ENCODE measurements at places on chromosomes 3 and 15.
A peak's percentile ranks its signal among the peaks of the same experiment; 100 is the strongest.

DNA sequence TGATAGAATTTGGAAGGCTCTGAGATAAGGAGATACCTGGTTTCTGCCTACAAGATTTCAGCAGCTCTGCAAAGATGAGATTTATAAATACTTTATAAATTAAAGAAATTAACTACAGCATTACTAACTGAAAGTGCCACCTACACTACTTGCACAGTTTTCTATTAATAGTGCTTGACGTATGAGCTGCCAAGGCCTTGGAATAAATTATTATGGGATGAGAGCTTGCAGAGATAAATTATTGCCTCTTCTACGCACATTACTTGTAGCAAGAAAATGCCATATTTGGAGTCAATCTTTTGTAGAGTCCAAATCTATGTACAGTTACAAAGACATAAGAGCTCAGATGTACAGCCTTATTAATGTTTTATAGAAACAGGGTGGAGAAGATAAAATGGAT lies 89.1 kb downstream of the BCHE start:
- no peak for DNase-seq

DNA sequence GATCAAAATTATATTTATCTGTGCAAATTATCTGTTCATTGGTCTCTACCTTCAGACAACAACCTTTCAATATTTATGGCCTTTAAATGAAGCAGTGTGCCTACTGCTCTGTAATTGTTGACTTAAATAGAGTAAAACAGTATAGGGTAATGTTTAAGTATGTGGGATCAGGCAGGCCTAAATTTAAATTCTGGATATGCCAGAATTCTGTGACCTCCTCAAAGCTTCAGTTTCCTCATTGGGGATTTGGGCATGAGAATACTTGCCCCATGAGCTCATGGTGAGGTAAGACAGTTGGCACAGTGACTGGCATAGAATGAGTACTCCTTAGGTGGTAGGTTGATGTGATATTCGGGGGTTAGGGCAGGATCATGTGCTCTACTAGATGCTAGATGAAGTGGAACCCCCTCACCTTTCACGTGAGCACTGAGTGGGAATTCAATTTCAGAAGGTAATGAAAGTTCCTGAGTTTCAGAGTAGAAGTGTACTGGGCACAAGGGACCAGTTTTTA lies 14.9 kb downstream of the ARL8B start:
- no peak for DNase-seq

GRCh38 chr15:27743638-27744037 lies 355.5 kb downstream of the OCA2 start:
- no peak for DNase-seq

- no peak for DNase-seq
Observed at GRCh38 chr3:4570840-4571621, 77.9 kb downstream of the ITPR1 start.

- no peak for DNase-seq
Observed at GRCh38 chr15:75125935-75126334, 75.7 kb upstream of the C15orf39 start.

- DNase-seq: peak; percentile 56
Observed at GRCh38 chr15:83653639-83654378, at the start of gene ADAMTSL3. Gene ADAMTSL3, plus strand, starts transcription at chr15:83654123. Its CDS starts 1,639 bp downstream, at chr15:83655762.

GRCh38 chr3:123279121-123279520 lies 77.4 kb downstream of the SEC22A start:
- no peak for DNase-seq

DNA sequence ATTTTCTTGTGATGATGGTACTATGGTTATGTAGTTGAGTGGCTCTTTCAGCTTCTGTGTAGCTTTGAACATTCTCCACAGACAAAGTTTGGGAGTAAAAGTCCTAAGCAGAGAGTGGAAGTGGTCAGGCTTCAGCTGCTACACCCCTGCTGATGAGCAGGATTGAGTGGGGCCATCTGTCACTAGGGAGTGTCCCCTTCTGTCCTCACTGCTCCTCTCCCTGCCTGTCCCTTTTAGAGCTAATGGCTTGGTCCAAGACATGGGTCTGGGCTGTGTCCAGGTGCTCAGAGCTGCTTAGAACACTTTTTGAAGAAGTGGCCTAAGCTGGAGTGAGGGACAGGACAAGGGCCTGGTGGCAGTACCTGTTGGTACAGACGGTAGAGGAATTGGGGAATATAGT lies 15.1 kb downstream of the MYZAP start:
- DNase-seq: no peak

GRCh38 chr3:40299130-40299720 lies 10.3 kb upstream of the EIF1B start:
- no peak for DNase-seq

DNA sequence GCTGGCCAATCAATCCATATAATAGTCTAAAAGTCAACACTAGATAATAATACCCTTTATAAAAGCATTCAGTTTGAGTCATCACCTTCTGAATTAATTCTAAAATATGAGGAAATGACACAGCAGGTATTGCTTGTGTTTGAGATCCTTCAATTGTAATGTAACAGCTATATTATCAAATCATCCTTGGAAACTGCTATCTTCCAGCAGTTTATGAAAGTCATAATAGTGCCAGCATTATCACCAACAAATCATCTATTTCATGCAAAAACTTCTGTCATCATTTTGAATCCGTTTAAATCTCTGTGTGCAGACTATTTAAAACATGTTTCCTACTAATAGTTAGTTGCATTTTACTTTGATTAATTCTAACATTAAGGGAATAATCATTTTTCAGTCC lies 468.7 kb downstream of the CADM2 start:
- DNase-seq: no peak

- DNase-seq: no peak
Observed at GRCh38 chr3:11165476-11165875, 11.2 kb downstream of the HRH1 start.

GRCh38 chr3:81592101-81592500 lies 169.3 kb downstream of the GBE1 start:
- DNase-seq: peak; percentile 24

DNA sequence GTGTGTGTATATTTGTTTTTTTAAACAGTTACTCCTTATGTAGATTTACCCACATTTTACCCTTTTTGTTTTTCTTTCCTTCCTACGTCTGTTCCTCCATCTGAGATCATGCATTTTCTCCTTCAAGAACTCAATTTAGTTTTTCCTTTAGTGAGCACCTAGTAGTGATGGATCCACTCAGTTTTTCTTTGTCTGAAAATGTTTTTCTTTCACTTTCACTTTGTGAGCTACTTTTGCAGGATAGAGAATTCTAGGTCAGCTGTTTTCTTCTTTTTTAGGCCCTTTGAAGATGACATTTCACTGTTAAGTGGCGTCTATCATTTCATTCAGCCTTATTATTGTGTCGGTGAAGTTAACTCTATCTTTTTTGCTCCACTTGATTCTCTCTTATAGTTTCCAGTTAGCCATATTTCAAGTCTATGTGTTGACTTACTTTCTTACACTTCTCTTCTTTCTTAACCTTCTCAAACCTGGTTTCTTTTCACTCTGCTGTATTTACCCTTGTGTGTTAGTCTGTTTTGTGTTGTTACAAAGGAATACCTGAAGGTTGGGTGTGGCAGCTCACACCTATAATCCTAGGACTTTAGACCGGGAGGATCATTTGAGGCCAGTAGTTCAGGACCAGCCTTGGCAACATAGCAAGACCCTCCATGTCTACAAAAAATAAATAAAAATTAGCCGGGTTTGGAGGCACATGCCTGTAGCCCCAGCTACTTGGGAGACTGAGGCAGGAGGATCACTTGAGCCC lies 55.8 kb downstream of the PRKCI start:
- DNase-seq: no peak

- DNase-seq: no peak
Observed at GRCh38 chr3:127699416-127700300, 26.9 kb downstream of the ABTB1 start.

DNA sequence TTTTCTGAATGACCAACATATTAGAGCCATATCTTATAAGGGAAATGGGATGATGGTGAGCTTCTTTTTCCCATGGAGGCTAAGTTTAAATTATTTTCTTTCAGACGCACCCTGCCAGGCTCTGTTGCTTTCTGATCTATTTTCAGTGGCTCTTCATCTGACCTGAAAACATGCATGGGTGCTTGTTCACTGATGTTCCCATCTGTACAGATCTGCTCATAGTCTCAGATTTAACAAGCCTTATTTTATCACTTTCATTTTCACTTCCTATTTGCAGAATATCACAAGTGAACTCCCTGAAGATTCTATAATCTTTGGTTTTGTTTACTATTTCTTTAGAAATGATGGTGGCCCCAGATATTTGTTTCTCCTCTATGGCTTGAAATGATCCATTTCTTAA lies 31.1 kb upstream of the SUCLG2 start:
- DNase-seq: no peak

- DNase-seq: no peak
Observed at GRCh38 chr15:76233921-76234320, 77.3 kb downstream of the ETFA start.

- DNase-seq: no peak
Observed at GRCh38 chr3:26668171-26668570, 45.6 kb downstream of the LRRC3B start.

DNA sequence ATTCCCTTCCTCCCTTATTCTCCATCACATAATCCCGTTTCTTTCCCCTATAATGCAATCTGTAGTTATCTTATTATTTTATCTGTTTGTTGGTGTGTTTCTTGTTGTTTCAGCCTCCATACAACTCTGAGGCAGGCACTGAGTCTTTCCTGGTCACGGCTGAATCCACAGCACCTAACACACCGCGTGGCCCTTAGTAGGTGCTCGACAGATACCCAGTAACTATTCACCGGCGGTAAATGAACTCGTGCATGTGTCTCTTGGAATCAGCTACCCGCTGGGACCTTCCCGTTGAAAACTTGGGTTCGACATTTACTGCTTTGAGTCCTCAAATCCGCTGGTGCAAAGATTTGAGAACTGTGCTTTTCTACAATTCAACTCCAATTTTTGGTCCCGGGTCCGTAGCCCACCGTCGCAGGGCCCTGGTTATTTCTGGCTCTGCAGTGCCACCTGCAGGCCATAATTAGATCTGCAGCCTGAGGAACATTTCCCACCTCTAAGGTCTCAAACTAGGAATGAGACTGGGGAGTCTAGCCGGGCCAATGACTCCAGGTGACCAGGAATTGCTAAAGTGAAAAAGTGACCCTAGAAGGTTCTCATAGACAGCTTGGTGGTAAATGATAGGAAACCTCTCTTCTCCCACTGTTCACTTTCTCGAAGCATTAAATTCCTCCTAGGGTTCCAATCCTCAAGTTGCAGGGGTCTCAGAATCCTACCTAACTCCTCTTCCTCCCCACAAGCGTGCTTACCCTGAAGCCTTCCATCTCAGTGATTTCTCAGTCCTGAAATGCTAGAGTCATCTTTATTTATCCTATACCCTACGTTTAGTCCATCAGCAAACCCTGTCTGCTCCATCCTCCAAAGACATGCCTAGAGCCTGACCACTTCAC lies 40.0 kb upstream of the TRH start:
- DNase-seq: peak; percentile 43

DNA sequence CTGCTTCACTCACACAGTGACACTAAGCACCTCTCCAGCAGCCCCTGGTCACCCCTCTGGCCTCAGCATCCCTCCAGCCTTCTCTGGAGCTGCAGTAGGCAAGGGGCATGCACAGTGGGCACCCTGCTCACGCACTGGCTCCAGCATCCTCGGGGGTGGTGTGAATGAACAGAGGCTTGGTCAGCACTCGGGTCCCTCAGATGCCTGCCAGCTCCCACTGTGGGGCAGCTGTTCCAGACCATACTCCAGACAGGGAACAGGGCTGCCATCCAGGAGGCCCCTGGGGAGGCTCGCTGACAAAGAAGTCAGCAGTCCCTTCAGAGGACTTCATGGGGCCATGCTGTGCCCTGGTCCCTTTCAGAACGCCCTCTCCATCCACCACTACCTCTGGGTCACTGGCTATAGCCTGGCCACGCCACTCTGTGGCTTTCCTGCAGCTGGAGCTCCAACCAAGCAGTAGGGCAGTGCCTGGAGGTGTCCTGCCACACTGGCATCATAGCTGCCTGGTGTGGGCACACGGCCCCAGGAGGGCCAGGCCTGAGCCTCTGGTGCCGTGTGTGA lies 26.3 kb downstream of the ALS2CL start:
- DNase-seq: no peak

GRCh38 chr15:101044625-101045235 lies 125.6 kb downstream of the LRRK1 start:
- DNase-seq: no peak

GRCh38 chr15:45606413-45606812 lies 19.2 kb downstream of the BLOC1S6 start:
- no peak for DNase-seq

DNA sequence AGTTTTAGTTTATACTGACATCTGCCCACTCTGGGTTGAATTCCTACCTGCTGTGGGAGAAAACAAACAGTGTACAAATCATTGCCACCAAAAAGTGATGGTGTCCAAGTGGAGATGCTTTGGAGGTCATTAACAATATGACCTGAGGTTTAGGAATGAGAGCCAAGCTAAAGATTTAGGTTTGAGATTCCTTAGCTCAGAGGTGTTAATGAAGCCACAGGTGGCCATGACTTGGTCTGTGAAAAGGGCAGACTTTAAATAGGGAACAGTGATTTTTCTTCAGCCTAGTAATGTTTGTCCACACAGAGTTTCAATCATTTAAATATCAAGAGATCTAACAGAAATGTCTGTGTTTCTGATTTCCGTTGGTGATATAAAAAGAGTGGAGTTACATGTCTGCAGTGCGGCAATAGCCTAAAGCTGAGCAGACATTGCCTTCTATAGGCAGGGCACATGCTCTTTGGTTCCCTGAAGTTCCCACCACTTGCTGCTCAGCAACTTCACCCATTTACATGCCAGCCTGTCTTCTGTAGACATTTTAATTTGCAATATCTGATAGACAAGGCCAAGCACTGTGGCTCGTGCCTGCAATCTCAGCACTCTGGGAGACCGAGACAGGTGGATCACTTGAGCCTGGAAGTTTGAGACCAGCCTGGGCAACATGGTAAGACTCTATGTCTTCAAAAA lies 423.2 kb downstream of the IL5RA start:
- no peak for DNase-seq

DNA sequence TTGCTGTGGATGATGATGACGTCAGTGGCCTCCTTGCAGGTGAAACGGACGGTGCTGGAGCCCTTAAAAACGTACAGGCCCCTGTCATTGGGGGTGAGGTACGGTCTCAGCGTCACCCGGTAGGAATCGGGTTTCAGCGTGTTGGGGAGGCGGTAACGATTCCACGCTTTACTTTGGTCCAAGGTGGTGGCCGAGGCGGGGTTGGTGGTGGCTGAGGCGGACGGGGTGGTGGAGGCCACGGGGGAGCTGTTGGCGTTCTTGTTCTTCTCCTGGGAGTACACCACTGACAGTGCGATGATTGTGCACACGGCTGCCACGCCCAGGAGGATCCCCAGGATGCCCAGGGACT lies 8.5 kb downstream of the ANPEP start:
- no peak for DNase-seq

GRCh38 chr3:12120374-12121140 lies 38.2 kb downstream of the TIMP4 start:
- DNase-seq: no peak

DNA sequence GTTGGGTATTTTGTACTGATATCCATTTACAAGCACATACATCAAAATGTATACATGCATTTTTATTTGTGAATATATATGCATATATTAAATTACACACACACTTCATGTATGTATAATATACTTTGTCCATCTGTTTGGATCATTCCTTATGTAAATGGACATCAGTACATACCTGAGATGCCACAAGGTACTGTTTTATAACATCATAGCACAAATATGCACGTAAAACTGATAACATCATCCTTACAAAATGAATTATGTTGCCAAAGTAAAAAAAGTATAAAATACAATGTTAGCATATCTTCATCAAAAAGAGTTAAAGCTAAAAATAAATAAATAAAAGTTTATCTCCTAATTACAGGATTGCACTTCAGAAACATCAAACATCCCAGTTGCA lies 634.8 kb upstream of the UBE2E2 start:
- DNase-seq: no peak

Measured in fibroblast of pulmonary artery (primary cell).